ENCODE measurements at places on chromosomes 5 and 9.

GRCh38 chr9:75699017-75699416 lies 191.5 kb upstream of the PCSK5 start:
- DNase-seq: no peak

DNA sequence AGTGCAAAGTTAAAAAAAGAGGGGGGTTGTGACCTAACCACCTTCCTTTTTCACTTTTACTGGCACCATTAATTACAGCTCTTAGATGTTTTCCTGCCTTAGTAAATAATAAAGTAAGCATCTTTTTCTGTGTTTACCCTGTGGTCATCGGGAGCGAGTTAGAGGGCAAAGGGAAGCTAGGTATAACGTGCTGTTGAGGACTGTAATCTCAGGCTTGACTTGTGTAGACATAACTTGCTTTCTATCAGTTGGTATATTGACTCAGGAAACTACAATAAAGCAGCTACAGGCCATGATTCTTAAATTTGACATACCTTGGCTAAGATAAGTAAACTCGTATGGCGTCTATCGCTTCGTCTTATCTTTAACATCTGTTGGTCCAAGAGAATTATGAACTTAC lies 509.8 kb upstream of the CHD1 start:
- no peak for DNase-seq

GRCh38 chr5:134600600-134600999 lies 32.0 kb downstream of the SAR1B start:
- no peak for DNase-seq

GRCh38 chr9:9469271-9469670 lies 1143.5 kb downstream of the PTPRD start:
- DNase-seq: no peak

- no peak for DNase-seq
Measured at GRCh38 chr9:93107825-93108161, 11.8 kb downstream of the CARD19 start.

GRCh38 chr9:33921967-33922895 lies 105.3 kb downstream of the UBE2R2 start:
- DNase-seq: peak; percentile 29

DNA sequence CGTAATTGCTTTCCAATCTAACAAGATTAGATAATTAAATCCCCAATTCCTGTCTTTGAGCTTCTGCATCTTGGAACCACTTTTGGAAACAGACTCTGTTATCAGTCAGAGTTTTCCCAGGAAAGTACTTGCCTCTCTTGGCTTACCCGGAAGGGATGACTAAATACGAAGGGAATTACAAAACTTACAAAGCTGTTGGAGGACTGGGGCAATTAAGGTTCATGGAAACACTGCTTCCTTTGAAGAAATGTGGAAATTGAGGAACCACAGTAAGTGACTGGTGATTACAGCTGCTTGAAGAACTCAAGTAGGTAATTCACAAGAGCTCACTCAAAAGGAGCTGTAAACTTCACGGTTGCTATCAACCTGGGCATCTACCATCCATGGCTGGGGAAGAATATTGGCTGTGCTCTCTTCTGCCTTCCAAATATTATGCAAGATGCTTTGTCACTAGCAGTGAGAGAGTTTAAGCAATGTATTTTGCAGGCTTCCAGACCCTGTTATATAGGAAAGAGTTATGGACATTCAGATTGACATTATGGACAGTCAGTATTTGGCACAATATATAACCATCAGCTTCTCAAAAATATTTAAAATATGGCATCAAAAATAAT lies 104.6 kb upstream of the MAN2A1 start:
- no peak for DNase-seq

GRCh38 chr5:10635867-10636350 lies 72.0 kb downstream of the ANKRD33B start:
- no peak for DNase-seq

GRCh38 chr5:131386124-131386523 lies 122.3 kb downstream of the CDC42SE2 start:
- DNase-seq: no peak

DNA sequence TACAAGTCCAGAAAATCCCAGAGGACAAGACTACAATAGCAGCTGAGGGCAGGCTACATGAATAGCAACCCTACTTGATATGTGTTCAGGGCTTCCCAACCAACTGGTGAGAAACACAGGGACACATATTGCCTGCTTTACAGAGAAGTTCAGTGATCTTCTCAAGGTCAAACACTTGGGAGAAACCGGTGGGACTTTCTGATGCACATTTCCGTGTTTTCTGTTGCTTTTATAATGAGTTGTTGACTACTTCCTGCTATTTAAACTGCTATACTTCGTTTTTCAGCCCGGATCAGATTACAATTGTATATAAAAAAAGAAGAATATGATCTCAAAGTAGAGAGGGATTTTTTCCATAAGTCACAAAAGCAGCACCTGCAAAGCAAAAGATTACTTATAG lies 175.1 kb downstream of the SNX18 start:
- DNase-seq: no peak

- no peak for DNase-seq
Measured at GRCh38 chr5:119382169-119382568, 26.4 kb downstream of the TNFAIP8 start.

GRCh38 chr5:14726066-14726838 lies 61.7 kb downstream of the OTULIN start:
- no peak for DNase-seq

DNA sequence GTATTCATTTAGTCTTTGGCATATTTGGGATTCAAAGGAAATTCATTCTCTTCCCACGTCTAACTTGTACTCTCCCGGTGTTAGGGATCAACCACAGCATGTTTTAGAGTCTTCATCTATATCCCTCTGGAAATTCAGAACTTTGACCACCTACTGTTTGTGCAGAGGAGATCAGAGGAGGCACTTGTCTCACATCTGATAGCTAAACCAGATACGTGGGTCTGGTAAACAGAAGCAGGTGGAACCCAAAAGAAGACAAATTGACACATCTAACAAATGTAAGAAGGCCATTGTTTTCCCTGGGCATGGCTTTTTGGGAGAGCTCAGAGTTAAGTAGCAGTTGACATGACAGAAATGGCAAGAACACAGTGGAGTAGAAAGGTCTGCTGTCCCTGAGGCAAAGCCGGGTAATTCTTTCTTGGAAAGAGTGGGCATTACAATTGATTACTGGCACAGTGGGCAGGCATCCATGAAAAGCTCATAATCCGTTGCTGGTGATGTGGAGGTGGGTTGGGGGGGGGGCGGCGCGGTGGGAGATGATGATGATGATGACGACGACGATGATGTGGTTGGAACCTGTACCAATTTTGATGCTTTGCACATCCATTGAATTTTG lies 27.5 kb downstream of the PIP5K1B start:
- no peak for DNase-seq

DNA sequence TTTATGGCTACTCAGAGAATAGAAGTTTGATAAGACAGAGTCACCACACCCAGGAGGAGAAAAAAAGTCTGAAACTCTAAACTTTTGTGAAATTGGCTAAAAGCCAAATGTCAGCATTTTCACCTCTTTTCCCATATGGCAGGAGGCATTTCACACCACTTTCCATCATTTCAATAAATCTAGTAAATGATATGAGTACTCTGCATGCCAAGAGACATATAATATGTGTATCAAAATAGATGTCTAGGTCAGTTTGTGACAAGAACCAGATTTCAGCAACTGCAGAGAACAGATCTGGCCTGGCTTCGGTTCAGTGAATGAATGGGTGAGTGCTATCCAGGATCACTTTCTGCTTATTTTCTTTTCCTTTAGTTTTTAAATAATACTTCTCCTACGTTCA lies 470.8 kb downstream of the ENC1 start:
- no peak for DNase-seq

GRCh38 chr9:84170521-84171141 lies 169.9 kb downstream of the SLC28A3 start:
- DNase-seq: no peak

- peak; percentile 13 for DNase-seq
Measured at GRCh38 chr5:34915856-34916192, 313 bp downstream of the BRIX1 start.

DNA sequence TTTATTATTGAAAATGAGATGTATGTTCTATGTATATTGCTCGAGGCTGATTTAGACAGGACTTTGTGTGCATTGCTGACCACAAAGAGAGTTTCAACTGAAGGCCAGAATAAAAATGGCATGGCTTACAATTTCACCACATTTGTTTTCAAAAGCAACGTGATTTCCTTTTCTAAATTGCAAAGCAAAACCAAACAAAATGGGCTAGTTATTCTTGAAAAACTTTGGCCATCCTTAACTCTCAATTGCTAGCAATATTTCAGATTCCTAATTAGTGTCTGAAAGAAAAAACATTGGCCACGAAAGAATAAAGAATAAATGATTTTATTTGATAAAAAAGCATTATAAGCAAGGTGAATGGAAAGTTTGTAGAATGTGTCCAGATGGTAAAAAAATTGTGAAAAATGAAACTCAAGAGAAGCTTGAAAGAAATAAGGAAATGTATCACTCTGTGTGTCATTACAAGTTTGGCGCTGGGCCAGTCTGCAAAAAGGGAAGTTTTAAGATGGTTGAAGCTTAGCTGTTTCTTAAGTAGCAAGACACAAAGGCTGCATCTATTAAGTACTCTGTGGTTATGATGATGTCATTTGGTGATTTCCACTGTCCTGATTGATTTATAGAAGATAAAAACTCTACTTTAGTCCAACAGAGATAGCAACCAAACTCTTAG lies 89.2 kb upstream of the PRLR start:
- DNase-seq: no peak
